Gastroesophageal sphincter (tissue), 4 donors: ENCODE measurements at places on chromosomes 12 and 14. TPM values are rescaled to one million over a fixed set of nuclear protein-coding genes. Genes with fewer than 3 reads are reported as not detected.

Gene ITGB7
- 4.5 TPM for total RNA-seq

Gene ADCY4
- total RNA-seq, result 13.3 TPM

Gene HCAR2
- total RNA-seq, result 3.4 TPM

Gene ESRRB
- total RNA-seq, result 0.93 TPM

Gene TGFB3
- total RNA-seq, result 25.4 TPM

Gene KLHDC1
- total RNA-seq, result 14.3 TPM

Gene SRRM4
- total RNA-seq, result 0.04 TPM

Gene ZFHX2
- 2.5 TPM for total RNA-seq

Gene SLCO1C1
- total RNA-seq, result 0.40 TPM

Gene LBHD2
- total RNA-seq, result not detected

Gene LTBR
- 118 TPM for total RNA-seq

Gene ZC2HC1C
- total RNA-seq, result 8.0 TPM
